PC-3 (cell line): ENCODE measurements at places on chromosomes 2 and 18.

GRCh38 chr2:115650827-115651226 lies 1208.4 kb downstream of the DPP10 start:
- no peak for DNase-seq

DNA sequence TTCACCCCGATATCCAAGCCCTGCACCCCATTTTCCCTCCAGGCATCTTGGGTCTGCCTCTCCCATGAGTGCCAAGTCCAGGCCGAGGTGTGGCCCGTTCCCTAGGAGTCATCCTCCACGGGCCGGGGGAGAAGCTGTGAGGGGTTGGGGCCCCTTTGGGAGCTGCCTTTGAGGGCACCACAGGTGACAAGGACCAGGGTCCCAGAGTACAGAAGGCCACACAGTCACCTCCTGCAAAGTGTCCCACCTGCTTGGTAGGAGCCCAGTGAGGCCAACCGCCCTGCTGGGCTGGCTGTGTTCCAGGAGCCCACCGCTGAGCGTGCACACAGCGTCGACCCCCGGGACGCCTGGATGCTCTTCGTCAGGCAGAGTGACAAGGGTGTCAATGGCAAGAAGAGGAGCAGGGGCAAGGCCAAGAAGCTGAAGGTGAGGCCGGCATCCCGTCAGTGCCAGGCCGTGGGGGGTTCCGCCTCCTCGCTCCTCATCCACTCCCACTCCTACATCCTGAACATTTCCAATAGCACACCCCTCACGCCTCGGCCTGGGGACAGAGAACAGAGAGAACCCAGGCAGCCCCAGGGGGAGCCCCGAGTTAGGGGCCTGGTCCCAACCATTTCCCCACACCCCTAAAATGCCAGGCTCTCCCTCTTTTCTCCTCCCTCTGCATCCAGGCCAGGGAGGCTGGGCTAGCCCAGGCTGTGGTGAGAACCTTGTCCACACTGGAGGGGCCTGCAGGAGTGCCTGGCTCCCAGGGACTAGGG lies 2.7 kb downstream of the ERFE start:
- no peak for DNase-seq

- DNase-seq = no peak
Observed at GRCh38 chr18:48631851-48632250, 93.0 kb downstream of the CTIF start.

GRCh38 chr2:126661702-126662500 lies 5.9 kb downstream of the GYPC start:
- DNase-seq = no peak

GRCh38 chr2:226123300-226123699 lies 676.3 kb downstream of the IRS1 start:
- DNase-seq = no peak

DNA sequence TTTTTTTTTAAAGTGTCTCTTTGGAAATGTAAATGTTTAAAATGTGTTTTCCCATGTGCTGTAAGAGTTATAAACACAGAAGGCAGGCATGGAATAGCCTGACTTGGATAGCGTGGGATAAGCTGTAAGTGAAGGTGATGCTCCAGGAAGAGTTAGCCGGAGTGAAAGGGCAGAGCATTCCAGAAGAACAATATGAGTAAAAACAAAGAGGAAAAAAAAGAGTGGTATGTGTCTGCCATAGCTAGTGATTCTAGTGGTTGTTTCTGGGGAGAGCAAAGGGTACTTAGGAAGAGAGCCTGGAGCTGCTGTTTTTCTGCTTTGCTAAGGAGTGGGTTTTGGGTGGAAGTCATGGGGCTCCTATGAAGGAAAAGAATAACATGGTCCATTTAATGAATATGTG lies 126.9 kb upstream of the DLGAP1 start:
- DNase-seq = no peak

DNA sequence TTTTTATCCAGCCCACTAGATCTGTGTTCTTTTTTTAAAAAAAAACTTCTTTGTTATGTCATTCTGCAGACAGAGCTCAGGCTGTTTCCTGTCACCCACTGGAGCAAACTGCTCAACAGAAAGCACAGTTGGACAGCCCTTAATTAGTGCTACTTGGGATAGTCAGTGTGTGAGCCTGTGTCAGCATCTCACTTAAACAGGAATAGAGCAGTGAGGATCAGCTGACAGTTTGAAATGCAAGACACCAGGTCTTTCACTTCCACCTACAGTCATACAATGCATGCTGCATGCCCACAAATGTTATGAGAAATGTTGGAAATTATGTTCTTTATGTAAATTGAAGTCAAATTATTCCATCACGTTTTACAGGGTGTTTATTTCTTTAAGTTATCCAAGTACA lies 174.9 kb downstream of the NR4A2 start:
- no peak for DNase-seq

DNA sequence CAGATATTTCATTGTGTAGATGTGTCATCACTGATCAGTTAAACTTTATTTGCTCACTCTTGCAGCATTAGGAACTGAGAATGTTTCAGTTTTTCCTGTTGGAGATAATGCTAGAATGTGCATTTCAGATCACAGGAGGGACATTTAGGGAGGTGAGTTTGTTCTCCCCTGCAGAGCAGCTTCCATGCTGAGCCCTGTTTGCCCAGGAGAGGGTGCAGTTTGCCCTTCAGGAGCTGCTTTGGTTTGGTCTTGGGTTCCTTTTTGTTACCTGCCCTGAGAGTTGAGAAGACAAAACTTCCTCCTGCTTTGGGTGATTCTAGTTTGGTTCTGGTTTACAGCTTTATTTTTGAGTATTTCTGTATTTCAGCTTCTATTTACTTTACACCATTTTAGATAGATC lies 49.9 kb downstream of the DGKD start:
- DNase-seq = peak; percentile 77

- DNase-seq = no peak
Observed at GRCh38 chr2:138298120-138298814, 203.3 kb upstream of the SPOPL start.

DNA sequence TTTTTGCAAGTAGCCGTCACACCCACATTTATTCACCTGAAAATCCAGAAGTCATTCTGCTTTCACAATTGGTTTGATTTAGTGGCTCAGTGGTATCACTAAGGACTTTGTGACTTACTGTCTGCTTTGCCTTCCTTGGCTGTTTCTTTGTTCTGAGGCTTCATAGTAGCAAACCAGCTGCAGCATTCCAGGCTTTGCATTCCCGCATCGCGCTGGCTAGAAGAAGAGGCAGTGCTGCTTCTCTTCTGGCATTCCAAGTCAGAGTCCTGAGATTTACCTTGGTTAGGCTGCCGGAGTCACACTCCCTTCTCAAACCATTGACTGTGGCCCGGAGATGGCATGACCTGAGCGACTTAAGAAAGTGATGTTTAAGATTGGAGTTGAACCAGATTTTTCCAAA lies 35.1 kb downstream of the MYO1B start:
- DNase-seq = no peak

GRCh38 chr18:477565-477964 lies 22.9 kb downstream of the COLEC12 start:
- peak; percentile 50 for DNase-seq

DNA sequence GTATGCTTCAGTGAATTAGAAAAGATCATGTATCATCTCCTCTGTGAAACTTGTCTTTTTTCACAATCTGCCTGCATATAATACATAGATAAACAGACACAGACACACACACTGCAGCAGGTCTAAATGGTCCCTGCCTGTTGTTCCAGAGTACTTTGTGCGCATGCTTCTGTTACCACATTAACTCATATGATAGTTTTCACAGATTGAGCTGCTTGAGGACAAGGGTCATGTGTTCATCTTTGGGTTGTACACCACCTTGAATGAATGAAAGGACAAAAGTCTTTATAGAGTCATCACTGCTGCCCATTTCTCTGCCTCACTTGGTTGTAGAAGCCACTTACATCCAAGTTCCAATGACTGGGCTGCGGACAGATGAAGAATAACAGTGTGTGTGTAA lies 72.7 kb upstream of the GLS start:
- no peak for DNase-seq

DNA sequence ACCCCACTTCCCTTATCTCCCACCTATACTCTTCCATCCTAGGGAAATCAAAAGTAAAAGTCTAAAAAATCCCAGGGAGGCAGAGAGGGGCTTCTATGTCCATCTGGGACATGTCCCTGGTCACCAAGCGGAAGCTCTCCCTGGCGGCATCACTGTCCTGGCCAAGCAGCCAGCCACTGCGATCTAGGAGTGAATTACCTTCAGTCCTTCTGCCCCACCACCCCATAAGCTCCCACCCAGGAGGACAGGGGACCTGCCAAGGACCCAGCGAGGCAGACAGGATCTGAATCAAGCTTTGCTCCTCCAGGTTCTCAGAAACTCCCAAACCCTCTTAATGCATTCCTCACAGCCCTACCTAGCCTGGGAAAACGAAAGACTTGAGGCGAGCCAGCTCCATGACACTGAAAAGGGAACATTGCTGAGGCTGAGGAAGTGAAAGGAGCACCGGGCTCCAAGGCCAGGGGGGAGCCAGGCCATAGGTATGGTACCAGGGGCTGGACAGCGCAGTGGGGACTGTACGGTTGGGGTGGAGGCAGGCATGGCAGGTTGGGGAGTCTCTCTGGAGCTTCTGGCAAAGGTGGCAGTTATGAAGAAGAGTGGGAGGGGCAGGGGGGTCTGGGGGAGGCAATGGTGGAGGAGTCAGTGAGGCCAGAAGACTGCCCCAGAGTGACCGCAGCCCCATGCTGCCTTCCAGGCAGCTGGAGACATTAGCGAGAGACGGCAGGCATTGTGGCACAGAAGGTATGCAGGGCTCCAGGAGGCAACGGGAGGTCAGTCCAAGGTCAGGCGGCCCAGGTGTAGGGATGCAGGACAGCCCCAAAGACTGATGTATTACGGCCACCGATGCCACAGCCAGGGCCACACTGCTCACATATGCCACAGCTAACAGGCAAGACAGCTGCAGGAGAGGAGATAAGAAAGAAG lies 2.7 kb upstream of the SLC23A3 start:
- no peak for DNase-seq

DNA sequence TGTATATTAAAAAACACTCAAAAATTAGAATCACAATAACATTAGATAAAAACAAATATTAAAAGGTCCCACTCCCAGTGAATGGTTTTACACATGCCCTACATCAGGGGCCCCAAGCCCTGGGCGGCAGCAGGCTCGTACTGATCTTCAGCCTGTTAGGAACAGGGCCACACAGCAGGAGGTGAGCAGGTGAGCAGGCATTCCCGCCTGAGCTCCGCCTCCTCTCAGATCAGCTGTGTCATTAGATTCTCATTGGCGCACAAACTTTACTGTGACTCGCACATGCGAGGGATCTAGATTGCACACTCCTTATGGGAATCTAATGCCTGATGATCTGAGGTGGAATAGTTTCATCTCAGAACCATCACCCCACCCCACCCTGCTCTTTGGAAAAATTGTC lies 74.2 kb downstream of the MBD2 start:
- peak; percentile 31 for DNase-seq

- peak; percentile 90 for DNase-seq
Observed at GRCh38 chr2:65377556-65378192, 54.7 kb downstream of the SPRED2 start.

GRCh38 chr2:241975593-241976284 lies 106.2 kb downstream of the RTP5 start:
- DNase-seq = no peak

DNA sequence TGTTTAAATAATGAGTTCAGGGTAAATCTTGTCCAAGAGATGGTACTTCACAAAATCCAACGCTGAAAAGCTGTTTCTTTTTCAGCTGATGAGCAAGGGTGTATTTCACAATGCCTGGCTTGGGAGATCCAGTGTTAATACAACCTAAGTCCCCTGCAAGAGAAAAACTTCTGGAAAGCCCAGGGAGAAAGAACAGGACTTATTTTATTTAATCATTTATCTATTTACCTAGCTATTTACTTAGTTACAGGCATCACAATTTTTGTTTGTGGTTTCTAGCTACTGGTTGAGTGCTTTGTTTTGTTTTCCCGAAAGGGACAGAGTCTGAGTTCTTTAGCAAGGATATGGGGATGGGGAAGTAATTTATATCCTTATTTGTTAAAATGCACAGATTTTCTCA lies 598.2 kb upstream of the SYT4 start:
- DNase-seq = no peak

DNA sequence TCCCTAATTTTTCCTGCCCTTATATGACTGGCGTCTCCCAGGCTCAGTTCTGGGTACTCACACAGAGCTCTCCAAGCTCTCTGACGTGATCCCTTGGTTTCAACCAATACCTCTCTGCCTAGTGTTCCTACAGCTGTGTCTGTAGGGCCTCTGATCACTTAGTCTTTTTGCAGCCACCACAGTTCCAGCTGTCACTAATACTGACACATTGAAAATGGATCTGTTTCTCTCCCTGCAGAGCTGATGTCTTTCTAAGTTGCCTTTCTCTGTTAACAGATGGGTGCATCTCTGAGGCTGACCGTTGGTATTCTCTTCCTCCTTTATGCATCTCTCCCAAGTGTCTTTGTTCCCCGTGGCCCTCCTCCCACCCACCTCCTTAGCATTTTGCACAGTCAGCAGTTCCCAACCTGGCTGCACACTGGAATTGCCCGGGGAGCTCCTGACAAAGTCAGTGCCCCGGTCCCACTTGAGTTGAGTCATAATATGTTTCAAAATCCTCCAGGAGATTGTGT lies 62.5 kb downstream of the CERS6 start:
- no peak for DNase-seq

DNA sequence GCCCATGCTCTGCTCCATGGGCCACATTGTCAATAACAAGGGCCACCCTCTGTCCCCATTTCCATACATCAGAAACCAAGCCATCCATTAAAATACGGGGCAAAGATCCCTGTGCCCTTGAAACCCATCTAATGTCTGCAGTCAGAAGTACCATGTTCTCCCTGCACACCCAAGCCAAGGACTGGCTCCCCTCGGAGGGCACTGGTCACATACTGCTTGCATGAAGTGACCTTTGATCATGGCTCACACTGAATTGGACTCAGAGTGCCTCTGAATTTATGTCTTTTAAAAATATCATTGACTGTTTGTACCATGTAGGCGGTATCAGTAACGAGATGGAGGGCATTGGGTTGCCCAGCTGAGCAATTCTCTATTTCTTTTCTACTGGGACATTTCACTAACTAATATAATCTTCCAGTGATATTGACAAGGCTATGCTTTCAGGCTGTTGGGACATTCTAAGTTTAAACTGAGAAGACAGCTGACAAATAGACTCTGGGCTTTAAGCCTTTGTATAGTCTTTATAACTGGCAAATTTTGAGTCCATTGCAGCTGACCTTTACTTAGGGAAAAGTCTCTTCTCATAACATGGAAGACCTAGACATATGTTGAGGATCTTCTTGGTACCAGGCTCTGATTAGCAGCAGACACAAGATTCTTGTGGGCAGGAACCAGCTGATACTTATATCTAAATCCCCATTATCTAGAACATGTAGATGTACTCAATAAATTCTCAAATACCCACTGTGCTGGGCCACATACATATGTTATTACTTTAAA lies 214.3 kb downstream of the MYCN start:
- no peak for DNase-seq

GRCh38 chr2:197024206-197024605 lies 97.7 kb upstream of the PGAP1 start:
- DNase-seq = peak; percentile 51

- no peak for DNase-seq
Observed at GRCh38 chr2:165687426-165688002, 106.5 kb downstream of the GALNT3 start.
